EL (cell line): ENCODE measurements at places on chromosomes 7 and 10.

DNA sequence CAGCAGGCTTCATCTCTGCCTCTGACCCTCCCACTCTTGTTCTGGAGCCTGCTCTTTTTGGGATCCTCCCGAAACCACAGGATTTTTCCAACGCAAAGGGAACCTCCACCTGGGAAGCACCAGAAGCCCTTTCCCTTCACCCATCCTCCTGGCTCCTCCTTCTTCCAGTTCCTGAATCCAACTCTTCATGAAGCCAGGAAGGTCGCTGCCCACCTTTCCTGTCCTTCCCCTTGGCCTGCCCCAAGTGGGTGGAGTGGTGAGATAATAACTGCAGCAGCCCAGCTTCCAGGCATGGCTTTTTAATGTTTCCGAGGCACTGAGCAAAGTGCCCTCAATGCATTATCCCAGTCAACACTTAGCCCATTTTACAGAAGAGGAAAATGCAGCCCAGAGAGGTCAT is 70.8 kb upstream of the EEPD1 start:
- DNase-seq = no peak

- DNase-seq = no peak
These were observed 27.2 kb upstream of the AP5Z1 start for GRCh38 chr7:4748231-4748681.

GRCh38 chr7:135274495-135275268 is 41.0 kb downstream of the STRA8 start:
- peak; percentile 71 for DNase-seq

DNA sequence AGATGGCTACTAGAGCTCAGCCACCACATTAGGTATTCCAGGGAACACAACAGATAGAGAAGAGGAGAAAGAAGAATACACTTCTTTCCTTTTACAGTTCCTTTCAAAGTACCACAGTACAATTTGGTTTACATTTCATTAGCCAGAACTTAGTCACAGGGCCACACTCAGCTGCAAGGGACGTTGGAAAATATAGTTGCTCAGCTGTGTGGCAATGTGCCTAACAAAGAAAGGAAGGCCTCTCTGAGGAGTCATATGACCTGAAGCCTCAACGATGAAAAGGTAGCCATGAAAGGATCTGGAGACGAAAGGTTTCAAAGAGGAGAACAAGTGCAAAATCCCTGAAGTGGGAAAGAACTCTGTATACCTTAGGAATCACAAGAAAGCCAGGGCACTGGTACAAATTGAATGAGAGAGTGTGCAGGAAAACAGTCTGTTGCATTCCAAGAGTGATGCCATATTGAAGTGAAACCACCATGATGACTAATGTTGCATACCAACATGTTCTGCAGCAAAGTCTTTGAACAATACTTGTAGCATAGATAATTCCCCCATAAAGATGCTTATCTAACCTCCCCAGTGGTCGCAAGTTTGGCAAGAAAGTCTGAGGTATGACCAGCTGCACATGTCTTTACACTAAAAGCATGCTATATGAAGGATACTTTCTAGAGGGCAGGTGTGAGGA is 278.9 kb downstream of the HPSE2 start:
- peak; percentile 56 for DNase-seq

GRCh38 chr10:58543141-58543540 is 30.5 kb downstream of the BICC1 start:
- no peak for DNase-seq
